ENCODE measurements at places on chromosomes 12 and 14. TPM values are rescaled to one million over a fixed set of nuclear protein-coding genes. Genes with fewer than 3 reads are reported as not detected.

Gene MON2
- total RNA-seq: 12.2 TPM

Gene MUCL1
- total RNA-seq: not detected

Gene MYF5
- not detected for total RNA-seq

Gene ZNF384
- total RNA-seq: 34.4 TPM

Gene KRT73
- total RNA-seq: not detected

Gene CD163L1
- total RNA-seq: 0.22 TPM

Gene DPF3
- 0.55 TPM for total RNA-seq

Gene WDR20
- total RNA-seq: 16.5 TPM

Gene TNS2
- total RNA-seq: 8.7 TPM

Gene GPRC5A
- total RNA-seq: not detected

Gene OVCH1
- total RNA-seq: not detected

Data from H7 (cell line).